ENCODE measurements at places on chromosomes 4 and X.

DNA sequence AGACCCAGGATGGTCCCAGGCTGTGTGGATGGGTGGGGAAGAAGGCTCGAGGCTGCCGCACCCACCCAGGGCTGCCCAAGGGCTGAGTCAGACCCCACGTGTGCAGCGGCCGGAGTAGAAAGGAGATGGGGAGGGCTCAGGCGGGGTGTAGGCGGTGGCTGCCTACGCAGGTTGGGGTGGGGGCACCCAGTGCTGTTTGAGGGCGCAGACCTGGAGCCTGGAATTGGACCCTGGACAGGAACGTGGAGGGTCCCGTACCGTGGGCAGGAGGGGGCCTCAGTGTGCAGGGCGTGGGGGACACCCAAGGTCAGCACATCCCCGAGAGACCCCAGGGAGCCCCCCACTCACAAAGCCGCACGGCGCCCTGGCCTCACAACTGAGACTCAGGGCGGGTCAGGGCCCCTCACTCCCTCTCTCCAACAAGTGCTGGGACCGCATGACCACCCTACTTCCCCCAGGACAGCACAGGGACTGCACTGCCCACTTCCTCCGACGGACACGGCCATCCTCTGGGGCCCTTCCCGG lies 79.9 kb downstream of the FAM53A start:
- no peak for DNase-seq

- DNase-seq = no peak
These were observed 45.6 kb downstream of the PDHA1 start for GRCh38 chrX:19389227-19389845.

DNA sequence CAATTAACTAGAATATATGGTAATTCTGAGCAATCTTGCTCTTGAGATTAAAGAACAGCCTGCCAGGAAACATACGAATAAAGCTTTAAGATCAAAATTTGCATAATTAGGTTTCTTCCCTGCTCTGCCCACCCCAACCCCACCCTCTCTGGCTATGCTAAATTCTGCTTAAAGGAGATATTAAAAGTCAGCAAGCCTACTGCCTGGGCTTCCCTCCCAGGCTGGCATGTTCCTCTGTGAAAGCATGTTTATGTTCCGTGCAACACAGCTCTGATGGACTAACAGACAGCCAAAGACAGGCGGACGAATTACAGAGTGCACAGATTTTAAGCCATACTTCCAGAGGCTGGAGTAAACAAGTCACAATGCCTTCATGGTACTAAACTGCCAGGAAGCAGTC lies 28.4 kb downstream of the CD99L2 start:
- no peak for DNase-seq

GRCh38 chr4:127162741-127163140 lies 470.0 kb upstream of the INTU start:
- no peak for DNase-seq

DNA sequence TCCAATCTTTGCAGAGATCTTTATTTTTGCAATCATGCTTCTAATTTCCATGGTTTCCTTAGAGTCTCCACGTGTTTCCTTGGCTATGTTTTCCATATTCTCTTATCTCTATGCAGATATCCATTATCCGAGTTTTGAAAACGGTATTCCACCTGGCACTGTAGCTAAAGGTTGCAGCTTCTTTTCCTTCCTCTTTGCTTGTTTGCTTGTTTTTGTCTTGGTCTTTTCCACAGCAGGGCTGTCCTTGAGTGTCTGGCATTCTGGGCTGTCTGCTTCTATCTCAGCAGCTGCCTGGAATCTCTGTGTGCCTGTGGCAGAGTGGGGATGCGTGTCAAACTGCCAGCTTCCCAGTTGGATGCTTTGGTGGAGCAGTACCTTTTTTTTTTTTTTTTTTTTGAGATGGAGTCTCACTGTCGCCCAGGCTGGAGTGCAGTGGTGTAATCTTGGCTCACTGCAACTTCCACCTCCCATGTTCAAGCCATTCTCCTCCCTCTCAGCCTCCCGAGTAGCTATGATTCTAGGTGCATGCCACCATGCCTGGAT lies 46.9 kb downstream of the WFS1 start:
- no peak for DNase-seq

DNA sequence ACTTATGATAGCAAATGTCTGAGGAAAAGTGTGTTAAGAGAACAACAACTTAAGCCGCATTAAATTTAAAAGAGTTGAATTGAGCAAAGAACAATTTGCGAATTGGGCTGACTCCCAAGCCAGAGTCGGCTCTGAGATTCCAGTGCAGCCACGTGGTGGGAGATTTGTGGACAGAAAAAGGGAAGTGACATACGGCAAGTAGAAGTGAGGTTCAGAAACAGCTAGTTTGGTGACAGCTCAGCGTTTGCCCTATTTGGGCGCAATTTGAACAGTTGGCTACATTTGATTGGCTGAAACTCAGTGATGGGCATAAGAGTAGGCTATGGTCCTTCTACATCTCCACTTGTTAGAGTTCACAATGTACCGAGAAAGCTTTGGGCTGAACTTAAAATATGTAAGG lies 124.0 kb downstream of the PRKX start:
- no peak for DNase-seq

DNA sequence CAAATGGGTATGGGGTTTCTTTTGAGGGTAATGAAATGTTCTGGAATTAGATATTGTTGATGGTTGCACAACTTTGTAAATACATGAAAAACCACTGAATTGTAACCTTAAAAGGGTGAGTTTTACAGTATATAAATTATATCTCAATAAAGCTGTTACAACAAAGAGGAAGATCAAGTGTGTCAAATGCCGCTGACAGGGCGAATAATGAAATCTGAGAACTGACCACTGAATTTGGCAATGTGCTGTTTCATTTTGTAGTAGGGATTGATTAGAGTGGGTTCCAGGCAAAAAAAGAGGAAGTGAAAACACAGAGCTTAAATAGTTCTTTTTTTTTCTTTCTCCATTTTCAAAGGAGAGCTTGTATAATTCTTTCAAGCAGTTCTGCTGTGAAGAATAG lies 161.1 kb upstream of the NAP1L5 start:
- no peak for DNase-seq
